ENCODE measurements at places on chromosomes 1 and 21.

DNA sequence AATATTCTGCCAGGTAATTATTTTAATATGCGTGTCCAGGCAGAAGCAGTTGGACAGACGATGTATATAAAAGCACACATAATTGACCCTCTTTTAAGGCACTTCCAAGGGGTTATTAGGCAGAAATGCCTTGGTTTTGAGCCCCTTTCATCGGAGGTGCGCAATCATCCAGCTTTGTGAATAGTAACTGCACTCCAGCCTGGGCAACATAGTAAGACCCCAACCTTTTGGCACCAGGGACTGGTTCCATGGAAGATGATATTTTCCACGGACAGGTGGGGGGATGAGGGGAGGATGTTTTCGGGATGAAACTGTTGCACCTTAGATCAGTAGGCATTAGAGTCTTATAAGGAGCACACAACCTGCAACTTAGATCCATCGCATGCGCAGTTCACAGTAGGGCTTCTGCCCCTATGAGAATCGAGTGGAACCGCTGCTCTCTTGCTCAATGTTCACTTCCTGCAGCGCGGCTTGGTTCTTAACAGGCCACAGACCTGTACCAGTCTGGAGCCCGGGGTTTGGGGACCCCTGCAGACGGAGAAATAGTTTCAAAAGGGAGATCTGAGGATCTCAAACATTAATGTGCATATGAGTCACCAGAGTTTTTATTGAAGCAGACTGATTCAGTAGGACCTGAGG, 1.8 kb upstream of the MCOLN2 start:
- peak; percentile 24 for DNase-seq

DNA sequence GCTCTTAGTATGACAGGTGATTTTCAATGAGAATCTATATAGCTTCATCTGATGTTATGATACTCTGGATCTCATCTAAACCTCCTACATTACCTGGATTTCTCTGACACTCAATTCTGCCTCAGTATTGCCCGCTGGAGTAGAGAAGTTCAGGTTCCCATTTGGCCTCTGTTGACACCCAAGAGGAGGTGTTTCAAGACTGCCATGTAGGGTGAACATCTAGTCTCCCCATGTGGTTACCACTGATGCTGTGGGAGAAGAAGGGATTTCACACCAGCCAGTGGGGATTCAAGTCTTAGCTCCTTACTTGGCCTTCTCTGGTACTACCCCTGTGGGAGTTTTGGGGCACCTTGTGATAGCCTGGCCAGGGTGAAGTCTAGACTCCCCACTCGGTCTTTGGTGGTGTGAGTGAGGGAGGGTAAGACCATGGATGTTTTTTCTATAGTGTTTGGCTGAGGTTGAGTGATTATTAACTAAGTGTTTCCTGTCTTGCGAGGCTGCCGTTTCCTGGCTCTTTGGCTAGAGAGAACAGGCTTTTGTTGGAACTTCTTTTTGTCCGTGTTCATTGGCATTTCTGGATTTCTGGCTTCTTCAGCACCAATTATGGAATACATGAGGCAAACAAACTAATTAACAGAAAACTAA, 90.7 kb downstream of the RHOU start:
- no peak for DNase-seq

DNA sequence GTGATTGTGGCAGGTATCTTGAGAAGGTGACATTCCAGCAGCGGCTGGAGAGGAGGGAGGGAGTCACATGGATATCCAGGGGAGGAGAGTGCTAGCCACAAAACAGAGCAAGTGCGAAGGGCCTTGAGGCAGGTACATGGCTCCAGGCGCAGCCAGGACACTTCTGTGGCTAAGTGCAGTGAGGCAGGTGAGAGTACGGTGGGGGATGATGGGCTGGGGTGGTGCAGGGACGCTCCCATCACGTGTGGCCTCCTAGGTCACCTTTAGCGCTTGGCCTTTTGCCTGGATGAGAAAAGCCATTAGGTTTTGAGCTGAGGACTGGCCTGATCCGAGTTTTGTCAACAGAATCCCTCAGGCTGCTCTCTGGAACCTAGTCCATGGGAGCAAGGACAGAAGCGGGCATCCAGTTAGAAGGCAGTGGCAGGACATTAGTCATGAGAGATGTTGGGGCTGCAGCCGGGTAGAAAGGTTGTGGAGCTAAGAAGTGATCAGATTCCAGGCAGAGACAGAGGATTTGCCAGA, 31.6 kb downstream of the SMYD2 start:
- DNase-seq = no peak

- DNase-seq = no peak
These were observed 11.0 kb downstream of the TNN start for GRCh38 chr1:175078629-175079028.

GRCh38 chr1:93848350-93848883, 30.6 kb downstream of the DNTTIP2 start:
- no peak for DNase-seq

DNA sequence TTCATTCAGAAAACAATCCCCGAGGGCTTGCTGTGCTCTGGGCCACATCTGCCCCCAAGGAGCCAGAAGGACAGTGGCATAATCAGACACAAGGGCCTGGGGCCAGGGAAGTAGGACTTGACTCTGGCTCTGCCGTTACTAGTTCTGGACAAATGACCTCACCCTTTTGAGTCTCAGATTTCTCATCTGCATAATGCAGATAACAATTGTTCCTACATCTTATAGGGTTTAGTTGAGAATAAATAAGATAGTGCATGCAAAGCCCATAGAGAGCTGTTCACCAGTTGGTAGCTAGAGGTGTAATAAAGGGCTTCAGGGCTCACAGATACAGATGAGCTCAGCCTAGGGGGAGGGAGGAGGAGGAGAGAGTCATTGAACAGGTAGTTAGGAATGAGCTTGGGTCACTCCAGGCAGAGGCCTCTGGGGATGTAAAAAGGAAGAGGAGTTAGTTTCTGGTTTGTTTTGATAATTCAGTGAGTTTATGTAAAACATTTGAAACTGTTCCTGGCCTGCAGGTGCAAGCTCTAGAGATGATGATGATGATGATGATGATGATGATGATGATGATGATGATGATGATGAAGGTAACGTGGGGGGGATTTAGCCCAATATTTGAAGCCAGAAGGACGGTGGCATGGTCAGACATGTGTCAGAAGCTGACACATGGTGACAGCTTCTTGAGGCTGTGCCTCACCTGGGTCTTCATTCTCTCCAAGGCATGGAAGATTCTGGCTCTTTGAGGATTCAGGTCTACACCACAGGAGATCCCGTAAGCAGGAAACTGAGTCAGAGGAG, 858 bp downstream of the LACTBL1 start:
- no peak for DNase-seq

GRCh38 chr1:207892764-207893163, 18.2 kb downstream of the CD34 start:
- DNase-seq = no peak

GRCh38 chr1:7471836-7472235, 299.3 kb upstream of the VAMP3 start:
- peak; percentile 82 for DNase-seq

DNA sequence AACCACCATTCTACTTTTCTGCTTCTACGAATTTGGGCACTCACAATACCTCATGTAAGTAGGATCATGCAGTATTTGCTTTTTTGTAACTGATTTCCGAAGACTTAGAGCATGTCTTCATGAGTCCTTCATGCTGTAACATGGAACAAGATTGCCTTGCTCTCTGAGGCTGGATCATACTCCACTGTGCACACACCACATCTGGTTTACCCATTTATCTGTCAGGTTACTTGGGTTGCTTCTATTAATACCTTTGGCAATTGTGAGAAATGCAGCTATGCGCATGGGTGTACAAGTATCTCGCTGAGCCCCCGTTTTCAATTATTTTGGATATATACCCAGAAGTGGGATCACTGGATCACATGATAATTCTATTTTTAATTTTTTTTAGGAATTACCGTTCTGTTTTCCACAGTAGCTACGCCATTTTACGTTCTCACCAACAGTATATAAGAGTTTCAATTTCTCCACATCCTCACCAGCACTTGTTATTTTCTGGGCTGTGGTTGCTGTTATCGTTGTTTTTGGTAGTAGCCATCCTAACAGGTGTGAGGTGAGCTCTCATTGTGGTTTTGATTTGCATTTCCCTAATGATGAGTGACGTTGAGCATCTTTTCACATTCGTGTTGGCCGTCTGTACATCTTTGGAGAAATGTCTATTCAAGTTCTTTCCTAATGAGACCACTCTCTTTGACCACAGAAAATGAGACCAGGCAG, 10.7 kb upstream of the SLC2A5 start:
- no peak for DNase-seq

All from fibroblast of upper back skin (primary cell).